ENCODE measurements at places on chromosomes 4 and X.
A peak's percentile ranks its signal among the peaks of the same experiment; 100 is the strongest.

DNA sequence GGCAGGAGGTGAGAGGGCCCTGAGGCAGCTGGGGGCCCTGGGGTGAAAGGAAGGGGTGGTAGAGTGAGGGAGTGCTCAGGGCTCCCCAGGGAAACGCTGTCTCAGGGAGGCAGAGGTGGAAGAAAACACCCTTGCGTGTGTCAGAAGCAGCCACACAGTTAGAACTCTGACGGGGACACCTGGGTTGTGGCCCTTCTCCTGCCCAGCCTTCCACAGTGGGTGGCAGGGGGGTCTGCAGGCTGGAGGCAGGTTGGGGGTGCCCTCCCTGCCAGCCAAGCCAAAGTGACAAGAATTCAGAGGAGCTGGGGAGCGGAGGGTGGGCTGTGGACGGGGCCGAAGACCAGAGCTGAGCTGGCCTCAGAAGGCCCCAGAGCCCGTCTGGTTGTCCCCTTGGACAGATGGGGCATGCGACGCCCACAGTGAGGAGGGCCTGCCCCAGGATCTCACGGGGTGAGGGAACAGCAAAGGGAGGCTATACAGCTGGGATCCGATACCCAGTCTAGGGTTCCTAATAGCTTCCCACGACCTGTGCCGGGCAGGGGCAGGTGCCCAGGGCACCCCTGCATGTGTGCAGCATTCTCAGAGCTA is 105.2 kb upstream of the ADRA2C start:
- DNase-seq: no peak

DNA sequence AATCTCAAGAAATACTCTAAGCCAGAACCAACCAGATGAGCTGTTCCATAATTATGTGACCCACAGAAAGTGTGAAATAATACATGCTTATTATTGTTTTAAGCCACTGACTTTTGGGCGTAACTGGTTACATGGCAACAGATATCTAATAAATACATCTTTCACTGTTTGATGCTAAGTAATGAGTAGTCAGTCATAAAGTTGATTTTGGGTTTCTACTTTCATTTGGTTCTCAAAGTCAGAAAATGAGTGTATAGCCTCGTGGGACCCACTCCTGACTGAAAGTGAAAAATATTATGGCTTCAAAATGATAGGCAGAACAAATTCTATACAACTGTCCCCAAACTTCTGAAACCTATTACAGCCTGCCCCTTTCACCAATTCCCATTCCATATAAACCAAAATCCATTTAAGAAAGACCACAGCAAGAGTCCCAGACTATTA is 88.0 kb upstream of the CBR4 start:
- no peak for DNase-seq

- no peak for DNase-seq
These were observed 44.1 kb upstream of the SEC24B start for GRCh38 chr4:109389369-109390114.

GRCh38 chr4:8786166-8786565 is 85.5 kb downstream of the HMX1 start:
- DNase-seq: no peak

GRCh38 chr4:25129917-25130316 is 30.3 kb downstream of the SEPSECS start:
- DNase-seq: no peak

GRCh38 chr4:158671665-158671914 is at the start of gene C4orf46:
Gene C4orf46 (minus strand): TSS chr4:158671887. CDS start chr4:158671801, 86 bp downstream.
- DNase-seq: no peak

GRCh38 chrX:130789793-130790192 is 113.2 kb downstream of the ENOX2 start:
- DNase-seq: no peak

DNA sequence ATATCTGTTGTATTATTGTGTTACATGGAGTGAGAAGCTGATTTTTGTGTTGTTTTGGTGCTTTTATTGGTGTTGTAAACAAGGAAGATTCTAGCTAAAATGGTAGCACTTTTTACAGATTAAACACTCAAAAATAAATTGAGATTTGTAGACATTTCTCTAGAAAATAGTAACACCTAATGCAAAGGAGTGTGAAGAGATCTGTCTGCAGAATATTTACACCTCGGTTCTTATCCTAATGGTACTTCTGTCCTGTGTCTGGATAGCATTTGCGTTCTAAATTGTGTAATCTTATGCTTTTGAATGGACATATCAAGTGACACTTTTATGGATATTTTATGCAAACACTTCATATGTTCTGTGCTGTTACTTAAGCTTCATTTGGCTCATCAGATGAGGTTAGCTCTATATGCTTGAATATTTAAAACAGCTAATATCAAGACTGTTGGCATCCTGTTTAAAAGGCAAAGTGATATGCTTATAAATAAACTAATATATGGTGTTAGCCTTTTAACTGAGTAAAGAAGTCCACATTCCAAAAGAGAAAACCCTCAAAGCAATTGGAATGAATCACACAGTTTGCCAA is 6.0 kb downstream of the PCDH7 start:
- DNase-seq: no peak

DNA sequence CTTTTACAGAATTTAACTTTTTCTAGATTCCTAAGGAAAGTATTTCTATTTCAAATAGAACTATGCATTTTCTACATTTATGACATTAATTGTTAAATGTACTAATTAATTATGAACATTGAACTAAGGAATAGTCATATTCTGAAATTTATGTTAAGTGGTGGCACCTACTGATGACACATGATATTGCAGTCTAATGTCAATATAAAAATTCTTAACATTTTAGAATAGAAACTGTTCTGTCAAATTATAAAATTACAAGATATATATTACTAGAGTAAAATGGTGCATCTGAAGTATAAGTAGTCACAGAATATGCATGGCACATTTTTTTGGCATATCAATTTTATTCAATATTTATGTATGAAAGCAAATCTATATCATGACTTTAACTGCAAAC is 40.2 kb upstream of the NDNF start:
- no peak for DNase-seq

- DNase-seq: peak; percentile 97
These were observed at the start of gene AFF1 for GRCh38 chr4:86934771-86935565. Gene AFF1 (plus strand): TSS chr4:86935011. CDS start chr4:86948534, 13,523 bp downstream.

GRCh38 chrX:147838465-147839131 is 73.1 kb upstream of the FMR1 start:
- DNase-seq: no peak

DNA sequence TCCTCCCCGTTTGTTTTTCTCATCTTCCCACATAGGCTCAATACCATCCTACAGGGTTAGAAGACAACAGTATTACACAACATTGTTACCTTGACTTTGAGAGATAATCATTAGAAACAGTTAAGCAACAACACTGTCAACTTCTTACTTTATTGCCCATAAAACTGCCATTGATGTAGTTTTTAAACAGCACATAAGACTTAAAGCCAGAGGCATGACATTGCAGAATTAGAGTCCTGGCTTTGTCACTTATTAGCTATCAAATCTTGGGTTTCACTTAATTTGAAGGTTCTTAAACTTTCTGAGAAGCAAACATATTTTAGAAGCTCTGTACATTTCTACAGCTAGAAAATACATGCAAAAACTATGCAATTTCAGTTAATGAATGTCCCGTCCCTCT is 41.8 kb downstream of the EIF4E start:
- no peak for DNase-seq

DNA sequence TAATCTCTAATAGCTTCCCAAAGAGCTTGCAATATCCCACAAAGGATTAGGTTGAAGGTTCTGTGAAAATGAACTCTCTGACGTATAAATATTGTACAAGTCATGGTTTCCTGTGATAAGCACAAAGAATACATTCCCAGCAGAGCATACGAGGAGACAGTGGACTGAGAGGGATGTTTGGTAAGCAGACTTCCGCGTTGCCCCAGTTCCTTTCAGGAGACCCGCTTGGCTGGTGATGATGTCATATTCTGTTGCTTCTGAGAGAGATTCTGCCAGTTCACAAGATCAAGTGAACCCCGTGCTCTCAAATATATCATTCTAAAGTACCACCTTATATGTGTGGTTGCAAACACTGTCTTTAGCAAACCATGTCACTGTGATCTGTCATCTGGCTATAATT is 323.9 kb upstream of the CASK start:
- DNase-seq: no peak

DNA sequence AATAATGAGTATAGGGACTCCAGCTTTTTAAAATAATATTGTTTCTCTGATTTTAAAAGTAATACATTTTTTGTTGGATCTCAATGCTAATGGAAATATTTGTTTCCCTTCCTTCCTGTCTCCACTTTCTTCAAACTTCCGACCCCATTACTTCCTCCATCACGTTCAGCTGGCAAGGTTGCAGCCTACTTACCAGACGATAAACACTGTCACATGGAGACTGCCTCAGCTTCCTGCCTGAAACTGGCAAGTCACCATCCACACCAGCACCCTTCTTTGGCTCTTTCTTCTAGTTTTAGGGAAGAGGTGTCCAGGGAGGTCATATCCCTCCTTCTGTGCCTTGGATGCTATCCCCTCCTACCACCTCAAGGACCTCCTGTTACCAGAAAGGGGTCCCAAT is 3.4 kb upstream of the INTU start:
- peak; percentile 43 for DNase-seq

DNA sequence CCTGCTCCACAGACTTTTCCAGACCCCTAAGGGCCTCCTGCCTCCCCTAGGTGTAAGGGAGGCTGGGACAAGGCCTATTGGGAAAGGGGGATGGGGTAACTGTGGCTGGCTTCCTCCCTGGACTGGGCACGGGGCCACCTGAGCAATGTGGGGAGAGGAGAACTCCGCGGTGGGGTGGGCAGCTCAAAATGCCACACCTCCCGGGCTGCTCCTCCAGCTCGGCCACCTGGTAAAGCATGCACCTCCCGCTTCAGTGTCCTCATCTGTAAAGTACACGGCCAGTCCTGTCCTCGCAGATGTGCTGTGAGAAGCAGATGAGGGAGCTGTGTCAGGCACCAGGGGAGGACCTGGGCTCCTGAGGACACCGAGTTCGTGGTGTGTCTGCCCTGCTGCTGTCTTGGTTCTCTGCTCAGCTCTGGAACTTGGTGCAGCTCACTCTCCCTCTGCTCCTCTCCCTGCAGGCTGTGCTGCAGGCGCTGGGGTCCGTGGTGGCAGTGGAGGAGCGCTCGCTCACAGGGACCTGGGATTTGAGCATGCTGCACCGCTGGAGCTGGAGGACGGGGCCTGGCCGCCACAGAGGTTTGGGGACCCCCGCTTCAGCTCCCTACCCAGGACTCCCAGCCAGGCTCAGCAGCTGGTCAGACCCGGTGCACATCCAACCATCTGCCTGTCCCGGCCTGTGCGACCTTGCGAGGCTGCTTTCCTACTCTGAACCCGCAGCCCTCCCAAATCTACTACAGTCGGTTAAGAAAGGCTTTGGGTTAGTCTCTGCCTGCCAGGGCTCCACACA is 20.8 kb upstream of the MRFAP1 start:
- DNase-seq: no peak

- DNase-seq: peak; percentile 41
These were observed 46.0 kb upstream of the MGST2 start for GRCh38 chr4:139619644-139620043.

DNA sequence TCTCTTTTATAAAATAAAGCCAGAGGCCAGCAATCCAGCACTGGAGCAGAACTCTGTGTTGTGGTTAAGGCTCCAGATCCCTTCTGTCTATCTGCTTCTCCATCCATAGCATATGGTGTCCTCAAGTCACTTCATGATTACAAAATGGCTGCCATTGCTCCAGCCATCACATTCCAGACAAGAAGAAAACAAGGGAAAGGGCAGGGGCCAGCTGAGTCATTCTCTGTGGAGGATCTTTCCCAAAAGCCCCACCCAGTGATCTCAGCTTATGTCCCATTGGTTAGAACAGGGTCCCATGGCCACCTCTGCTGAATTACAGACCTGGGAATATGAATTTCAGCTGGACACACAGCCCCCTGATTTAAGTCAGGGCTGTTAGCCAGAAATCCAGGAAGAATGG is 34.1 kb upstream of the MAN2B2 start:
- no peak for DNase-seq

- DNase-seq: no peak
These were observed 2.9 kb downstream of the TBCK start for GRCh38 chr4:106312997-106313522.

GRCh38 chr4:27620886-27621285 is 760.2 kb downstream of the STIM2 start:
- DNase-seq: no peak

GRCh38 chr4:52095374-52095773 is 44.3 kb downstream of the SPATA18 start:
- DNase-seq: no peak

DNA sequence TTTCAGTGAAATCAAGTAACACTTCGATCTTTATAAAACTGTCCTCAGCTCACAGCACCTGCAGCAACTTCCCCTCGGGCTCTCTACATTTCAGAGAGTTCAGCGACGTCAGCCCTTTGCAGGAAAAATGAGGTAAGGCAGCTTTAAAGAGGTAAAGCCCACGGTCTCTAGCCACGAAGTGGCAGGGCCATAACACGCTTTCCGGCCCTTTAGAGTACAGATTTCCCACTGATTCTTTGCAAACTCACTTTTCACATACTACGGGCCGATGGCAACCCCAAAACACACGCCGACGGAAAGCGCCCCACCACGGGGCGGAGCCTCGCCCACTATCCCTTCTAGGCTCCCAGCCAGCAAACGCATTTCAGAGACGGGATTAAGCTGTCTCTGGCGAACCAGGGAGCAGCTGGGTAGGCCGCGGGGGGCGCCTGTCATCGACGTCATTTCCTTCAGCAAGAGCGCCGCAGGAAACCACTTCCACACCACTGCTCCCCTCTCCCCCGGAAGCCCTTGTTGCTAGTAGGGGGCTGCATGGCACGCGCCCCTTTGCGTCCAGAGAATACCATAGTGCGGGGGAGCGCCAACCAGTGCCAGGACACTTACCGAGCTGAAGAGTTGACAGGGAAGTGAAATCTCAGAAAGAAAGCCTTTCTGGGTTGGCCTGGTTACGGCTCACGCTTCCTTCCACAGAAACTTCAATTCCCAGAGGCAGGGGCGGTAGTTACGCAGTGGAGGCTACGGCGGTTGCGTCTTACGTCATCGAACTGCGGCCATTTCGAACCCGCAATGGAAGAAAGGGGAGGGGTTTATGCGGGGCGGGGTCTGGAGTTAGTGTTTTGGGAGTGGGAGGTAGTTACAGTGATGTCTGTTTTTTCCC is at the start of gene TRMT10A:
Gene TRMT10A (minus strand): TSS at position 730 of the 877 bp plus-strand sequence. CDS start 4,701 bp downstream, outside the sequence.
- peak; percentile 98 for DNase-seq

DNA sequence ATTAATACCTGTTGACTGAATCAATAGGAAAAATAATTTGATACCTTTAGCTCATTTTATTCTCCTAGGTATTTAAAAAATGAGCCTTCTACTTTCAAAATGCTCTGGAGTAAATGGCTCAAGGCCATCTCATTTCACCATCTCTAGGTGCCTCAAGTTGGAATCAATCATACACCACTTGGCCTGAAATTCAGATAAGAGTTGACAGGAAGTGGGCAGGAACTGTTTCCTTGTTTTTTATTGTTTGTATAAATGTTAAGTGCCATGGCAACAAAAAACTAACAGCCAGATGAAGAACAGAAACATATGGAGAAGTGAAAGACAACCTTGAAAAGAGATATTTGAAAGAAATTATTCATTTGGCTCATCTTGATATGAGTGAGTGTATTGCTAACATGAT is 12.4 kb downstream of the LIMCH1 start:
- DNase-seq: no peak

- DNase-seq: no peak
These were observed 103.4 kb upstream of the PDLIM3 start for GRCh38 chr4:185638548-185639301.

Measured in inflammatory macrophage (primary cell).